Type B pancreatic cell (in vitro differentiated cells): ENCODE measurements at places on chromosomes 1 and 21. TPM values are rescaled to one million over a fixed set of nuclear protein-coding genes. Genes with fewer than 3 reads are reported as not detected.

TFAP2E gene
- total RNA-seq: 1.3 and 1.4 TPM in 2 replicates

CA14 gene
- 0.43 and 42.9 TPM in 2 replicates for total RNA-seq

ZNF678 gene
- total RNA-seq: 10.7 and 21.7 TPM in 2 replicates

OR2C3 gene
- total RNA-seq: not detected in 2 replicates

KRTAP13-2 gene
- total RNA-seq: not detected in 2 replicates

DNA sequence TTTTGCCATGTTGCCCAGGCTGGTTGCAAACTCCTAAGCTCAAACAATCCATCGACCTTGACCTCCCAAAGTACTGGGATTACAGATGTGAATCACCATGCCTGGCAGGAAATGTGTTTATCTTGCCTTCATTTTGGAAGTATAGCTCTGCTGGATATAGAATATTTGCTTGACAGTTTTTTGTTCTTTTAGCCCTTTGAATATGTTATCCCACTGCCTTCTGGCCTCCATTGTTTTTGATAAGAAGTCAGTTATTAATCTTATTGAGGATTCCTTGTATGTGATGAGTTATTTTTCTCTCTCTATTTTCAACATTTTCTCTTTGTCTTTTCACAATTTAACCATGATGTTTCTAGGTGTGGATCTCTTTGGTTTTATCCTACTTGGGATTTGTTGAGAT is 112.9 kb upstream of the RAB3GAP2 start:
- no peak for DNase-seq

GRCh38 chr21:32929633-32930038 is 96.1 kb upstream of the OLIG2 start:
- DNase-seq: no peak

DNA sequence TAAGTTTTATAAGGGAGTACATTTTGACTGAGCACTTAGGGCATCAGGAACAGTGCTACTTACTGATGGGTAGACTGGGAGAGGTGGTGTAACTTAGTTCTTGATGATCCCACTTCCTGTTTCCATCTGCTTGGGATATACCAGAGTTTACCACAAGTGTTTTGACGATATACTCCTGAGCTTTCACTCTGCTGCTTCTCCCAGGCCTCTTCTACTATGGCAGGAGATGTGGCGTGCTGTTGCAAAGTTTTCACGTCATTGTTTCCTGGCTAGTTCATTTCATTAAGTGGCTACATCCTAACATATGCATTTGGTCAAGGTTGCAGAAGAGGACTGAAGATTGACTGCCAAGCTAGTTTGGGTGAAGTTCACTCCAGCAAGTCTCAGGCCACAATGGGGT is 41.3 kb upstream of the LAMC2 start:
- no peak for DNase-seq
